ENCODE measurements at places on chromosomes 2 and 18.

DNA sequence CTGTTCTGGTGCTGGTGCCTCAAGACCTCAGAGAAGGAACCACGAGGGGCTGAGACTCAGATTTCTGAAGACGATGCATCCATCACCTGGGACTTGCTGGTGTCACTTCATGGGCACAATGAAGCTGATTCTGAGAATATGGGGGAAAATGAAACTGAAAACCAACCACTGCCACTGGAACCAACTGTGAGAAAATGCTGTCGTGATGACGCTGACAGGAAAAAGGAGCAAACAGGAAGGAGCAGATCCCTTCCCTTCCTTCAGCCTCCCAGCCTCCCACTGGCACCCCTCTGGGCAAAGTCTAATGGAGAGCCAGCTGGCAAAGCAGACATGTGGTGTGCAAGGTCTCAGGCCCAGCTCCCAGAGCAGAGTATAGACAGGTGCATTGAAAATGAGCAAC is 109.7 kb downstream of the FOXI3 start:
- DNase-seq = no peak

DNA sequence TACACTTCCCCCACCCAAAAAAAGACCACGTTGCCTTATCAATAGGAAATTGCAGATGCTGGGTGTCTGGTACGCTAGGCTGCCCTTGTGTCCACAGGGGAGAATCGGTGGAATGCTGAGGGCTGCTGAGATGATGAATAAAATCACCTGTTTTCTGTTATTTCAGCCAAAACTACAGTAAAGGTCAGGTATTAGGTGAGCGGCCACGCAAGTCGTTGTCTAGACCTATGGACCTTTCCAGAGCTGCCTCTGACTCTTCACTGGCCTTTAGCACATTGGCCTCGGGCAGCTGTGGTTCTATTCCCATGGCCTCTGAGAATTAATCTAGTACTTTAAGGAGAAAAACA is 89.6 kb downstream of the MTCL1 start:
- no peak for DNase-seq

DNA sequence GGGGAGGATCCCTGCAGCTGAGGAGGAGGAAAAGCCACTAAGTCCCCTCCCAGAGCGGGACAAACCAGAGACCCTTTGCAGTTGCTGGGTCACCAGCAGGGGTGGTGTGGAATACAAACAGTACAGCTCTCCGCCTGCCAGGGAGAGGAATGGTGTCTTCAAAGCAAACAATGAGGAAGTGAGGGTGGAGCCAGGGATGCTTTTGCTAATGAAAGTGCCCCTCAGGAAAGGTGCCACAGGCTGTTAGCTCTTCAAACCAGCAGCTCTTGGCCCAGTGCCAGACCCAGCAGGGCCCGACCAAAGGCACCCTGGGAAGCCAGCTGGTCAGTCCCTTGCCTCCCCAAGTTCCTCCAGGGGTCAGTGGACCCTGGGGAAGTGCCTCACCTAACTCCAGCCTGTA is 102.8 kb downstream of the HIBCH start:
- no peak for DNase-seq

DNA sequence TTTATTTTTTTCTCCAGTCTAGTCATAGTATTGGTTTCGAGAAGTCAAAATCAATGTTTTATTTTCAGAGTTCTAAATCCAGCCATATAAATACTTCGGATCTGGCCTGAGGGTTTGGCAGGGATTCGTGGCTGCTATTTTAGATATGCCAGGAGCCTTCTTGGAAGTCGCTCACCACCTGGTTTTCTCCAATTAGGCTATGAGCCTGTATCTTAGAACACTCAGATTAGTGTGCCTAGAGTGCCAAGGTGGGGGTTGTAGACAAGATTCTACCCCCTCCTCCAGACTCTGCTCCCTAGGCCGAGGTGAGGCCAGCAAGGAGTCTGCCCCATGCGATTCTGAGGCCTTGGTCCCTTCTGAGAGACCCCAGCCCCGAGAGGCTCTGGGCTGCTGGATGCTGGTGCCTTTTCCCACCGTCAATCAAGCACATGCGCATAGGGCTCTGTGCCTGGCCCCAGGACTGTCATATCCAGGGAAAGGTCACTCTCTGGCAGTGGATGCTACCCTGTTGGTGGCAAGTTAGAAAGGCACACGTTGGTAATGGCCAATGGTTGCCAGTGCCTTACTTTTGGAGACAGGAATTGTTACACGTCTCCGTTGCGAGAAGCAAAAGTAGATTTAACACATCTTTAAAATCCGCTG is 197.1 kb downstream of the AGAP1 start:
- DNase-seq = no peak

GRCh38 chr2:45763255-45763654 is 111.8 kb downstream of the PRKCE start:
- peak; percentile 60 for DNase-seq

GRCh38 chr18:7617738-7618422 is 50.8 kb downstream of the PTPRM start:
- DNase-seq = peak; percentile 77

DNA sequence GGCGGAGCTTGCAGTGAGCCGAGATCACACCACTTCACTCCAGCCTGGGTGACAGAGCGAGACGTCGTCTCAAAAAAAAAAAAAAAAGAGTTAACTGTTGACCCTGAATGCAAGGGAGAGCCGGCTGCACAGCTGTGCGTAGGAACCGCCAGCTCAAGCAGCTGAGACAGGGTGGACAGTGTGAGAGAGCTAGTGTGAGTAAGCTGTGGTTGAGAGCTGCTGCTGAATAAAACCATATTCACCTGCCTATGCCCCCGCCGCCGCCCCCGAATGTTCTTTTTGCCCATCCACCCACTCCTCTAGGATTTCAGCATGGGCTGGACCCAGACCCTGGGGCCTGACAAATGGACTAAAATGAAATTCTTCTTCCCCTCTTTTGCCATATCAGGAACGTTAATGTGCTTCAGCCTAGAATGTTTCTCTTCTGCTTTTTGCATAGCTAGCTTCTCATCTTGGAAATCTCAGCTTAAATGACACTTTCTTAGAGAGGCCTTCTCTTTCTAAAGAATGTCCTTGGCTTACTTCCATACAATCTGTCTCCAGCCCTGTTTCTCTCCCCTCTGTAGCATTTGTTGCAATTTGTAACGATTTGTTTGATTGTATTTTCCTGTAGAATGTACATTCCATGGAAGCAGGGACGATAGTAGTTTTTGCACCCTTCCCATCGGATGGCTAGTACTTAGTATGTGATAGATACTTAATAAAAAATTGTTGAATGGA is 142.7 kb downstream of the KLHL14 start:
- no peak for DNase-seq

GRCh38 chr2:69911985-69912563 is 2.8 kb upstream of the MXD1 start:
- DNase-seq = peak; percentile 51

DNA sequence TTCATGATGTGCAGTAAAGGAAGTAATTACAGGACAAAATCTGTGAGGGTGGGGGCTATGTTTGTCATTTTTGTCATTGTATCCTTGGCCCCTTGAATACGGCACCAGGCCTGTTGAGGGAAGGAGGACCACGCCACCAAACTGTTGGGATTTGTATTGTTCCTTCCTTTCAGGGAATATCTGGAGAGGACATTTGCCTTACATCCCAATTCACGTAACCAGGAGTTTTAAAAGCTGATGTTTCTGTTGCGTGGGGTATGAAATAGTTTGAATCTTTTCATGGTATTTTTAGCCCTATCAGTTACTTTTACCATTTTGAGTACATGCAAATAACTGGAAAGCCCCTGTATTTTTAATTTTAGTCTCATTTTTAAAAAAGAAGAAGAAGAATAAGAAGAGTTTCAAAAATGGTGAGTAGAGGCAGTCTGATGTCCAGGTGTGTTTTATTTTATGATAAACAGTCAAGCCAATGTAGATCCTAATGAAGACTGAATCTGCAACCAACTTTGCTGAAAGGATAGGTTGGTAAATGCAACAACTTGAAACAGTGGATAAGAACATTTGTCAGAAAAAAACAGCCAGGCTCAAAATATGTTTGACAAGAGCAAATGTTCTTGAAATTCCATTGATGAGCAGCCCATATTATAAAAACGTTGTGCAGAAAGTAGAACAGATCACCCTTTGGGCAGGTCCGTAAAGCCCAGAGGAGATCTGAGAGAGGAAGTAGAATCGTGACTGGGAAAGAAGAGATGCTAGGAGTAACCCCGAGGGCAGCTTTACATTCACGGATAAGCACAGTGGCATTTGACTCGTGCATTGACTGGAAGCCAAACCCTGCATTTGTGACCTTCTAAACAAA is 54.5 kb downstream of the RASGRP3 start:
- DNase-seq = no peak

DNA sequence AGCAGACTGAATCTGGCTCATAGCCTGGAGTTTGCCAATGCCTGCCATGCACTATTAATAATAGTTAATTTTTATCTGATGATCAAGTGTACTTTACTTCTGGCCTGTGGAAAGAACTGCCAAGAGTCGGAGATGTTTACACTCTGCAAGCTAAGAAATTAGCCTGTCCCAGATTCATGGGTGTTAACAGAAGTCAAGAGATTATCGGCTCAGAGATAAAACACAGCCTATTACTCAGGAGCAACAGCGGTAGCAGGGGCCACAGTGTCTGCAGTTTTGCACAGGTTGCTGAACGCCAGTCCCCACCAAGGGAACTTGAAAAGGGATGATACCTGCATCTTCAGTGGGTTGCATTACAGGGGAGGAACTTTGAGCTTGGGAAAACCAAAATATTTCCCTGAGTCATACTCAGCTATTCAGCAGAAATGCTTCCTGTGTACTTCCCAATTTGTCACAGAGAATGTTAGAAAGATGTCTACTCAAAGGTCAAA is 4.3 kb upstream of the ADI1 start:
- DNase-seq = peak; percentile 80

- peak; percentile 78 for DNase-seq
Measured at GRCh38 chr2:29010946-29011345, 29.8 kb downstream of the TOGARAM2 start.

GRCh38 chr2:235098269-235098668 is 146.5 kb downstream of the SH3BP4 start:
- DNase-seq = no peak

DNA sequence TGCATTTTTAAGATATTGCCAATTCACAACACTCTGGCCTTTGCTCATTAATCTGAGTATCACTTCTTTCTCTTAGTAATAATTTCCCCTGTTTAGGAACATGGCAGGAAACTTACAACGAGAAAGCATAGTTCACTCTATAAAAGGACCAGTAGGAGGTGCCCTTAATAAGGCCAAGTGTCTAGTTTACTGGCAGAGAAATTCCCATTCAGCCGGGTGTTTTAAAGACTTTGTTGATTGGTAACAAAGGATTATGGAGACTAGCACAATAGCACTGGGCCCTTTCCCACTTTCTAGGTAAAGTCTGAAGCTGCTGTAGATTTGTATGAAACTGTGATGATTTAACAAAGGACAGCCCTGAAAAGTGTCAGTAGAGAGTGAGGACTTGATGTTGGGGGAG is 3.1 kb downstream of the DCC start:
- DNase-seq = no peak

DNA sequence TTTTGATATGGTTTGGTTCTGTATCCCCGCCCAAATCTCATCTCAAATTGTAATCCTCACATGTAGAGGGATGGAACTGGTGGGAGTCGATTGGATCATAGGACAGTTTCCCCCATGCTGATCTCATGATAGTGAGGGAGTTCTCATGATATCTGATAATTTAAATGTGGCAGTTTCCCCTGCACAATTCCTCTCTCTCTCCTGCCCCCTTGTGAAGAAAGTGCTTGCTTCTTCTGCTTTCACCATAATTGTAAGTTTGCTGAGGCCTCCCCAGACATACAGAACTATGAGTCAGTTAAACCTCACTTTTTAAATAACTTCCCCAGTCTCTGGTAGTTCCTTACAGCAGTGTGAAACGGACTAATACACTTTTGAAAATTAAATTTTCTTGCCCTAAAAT is 12.3 kb upstream of the KCNJ3 start:
- no peak for DNase-seq

DNA sequence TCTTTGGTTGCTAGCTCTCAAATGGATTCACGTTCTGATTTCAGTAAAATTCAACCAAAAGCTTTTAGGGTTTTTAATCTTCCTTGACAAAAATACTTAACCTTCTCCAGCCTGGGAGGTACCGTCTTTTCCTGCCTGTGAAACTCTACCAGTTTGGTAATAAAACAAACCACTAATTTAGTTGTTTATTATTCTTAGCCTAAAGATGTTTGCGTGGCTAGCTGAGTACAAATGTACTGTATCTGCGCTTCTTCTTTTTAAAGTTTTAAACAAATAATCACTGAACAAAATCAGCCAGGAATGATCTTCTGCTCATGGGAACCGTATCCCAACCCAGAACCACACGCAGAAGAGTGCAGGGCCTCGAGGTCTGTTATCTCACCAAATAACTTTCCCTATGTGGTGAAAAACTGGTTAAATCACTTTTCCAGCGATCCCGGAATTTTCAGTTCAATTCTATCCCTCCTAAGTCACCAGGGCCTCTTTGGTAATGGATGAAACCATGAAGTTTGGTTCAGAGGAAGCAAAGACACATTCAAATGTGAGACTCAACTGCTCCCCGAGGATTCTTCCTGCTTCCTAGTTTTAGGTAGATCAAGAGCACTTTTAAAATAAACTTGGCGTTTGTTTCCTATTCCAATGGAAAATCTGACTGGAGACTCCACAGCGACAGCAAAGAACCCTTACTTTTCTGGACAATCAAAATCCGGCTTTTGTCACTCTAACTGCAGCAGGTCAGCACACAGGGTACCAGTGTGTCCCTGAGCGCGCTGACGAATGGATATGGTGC is 36.1 kb downstream of the BCL2 start:
- no peak for DNase-seq

DNA sequence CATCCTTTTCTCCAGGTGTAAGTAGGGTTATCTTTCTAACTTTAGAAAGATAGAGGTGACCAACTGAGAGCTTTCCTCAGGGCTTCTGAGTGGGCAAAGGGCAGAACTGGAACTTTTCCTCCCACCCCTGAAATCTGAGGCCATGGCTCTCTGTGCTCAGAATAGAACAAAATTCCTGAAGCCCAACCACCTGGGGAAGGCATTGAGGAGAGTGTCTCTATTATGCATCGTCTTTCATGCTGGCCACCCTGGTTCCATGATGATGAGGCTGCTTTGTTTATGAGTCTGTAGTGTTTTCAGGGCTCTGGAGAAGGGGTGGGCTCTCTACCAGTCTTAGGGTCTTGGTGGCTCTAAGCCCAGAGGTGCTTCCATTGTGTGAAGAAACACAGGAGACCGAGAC is 30.7 kb upstream of the IL1R1 start:
- DNase-seq = peak; percentile 19

DNA sequence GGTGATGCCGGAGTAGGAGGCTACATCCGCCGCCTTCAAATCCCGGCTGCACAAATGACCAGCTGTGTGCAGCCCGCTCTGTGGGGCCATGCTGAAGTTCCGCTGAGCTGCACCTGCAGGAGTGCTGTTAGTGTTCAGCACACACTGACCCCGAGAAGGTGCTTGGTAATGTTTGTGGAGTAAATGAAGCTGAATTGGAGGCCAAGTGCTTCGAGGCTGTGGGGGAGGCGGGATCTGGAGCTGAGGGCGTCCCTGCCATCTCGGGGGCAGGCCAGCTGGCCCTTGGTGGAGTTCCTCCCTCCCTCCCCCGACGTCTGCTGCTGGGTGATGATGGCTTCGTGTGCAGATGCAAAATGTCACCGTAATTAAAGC is 23.2 kb downstream of the KCNF1 start:
- DNase-seq = no peak
